Fibroblast of lung (primary cell): ENCODE measurements at places on chromosomes 2 and 18. TPM values are rescaled to one million over a fixed set of nuclear protein-coding genes. Genes with fewer than 3 reads are reported as not detected.

Gene FEV
- not detected in 2 replicates for total RNA-seq

Gene KLHL41
- total RNA-seq: 3.8 and 4.6 TPM in 2 replicates

Gene ANO7
- 0.26 and 0.50 TPM in 2 replicates for total RNA-seq

Gene CHRND
- total RNA-seq: not detected in 2 replicates

Gene KRTCAP3
- 0.33 TPM in 1 of 2 replicates, not detected in the other for total RNA-seq

Gene DSC3
- total RNA-seq: under 0.01 and 0.17 TPM in 2 replicates

Gene DNER
- total RNA-seq: 0.26 and 0.33 TPM in 2 replicates

Gene IL1RL1
- total RNA-seq: 0.50 and 4.6 TPM in 2 replicates

Gene GPR45
- total RNA-seq: not detected in 2 replicates

Gene LYG1
- total RNA-seq: 0.26 and 0.50 TPM in 2 replicates

Gene CDK15
- 1.3 and 5.1 TPM in 2 replicates for total RNA-seq

Gene PKDCC
- total RNA-seq: 63.9 and 70.1 TPM in 2 replicates

Gene BOLL
- total RNA-seq: not detected in 2 replicates

Gene SUMO1
- 97.3 and 107 TPM in 2 replicates for total RNA-seq

Gene TEKT4
- total RNA-seq: not detected in 2 replicates

Gene CLEC4F
- not detected in 2 replicates for total RNA-seq

Gene DLGAP1
- total RNA-seq: 0.17 and 0.51 TPM in 2 replicates

Gene CCDC68
- total RNA-seq: 5.1 and 8.3 TPM in 2 replicates

Gene GAD1
- 0.26 and 0.33 TPM in 2 replicates for total RNA-seq

Gene MAP4K4
- total RNA-seq: 164 and 210 TPM in 2 replicates

Gene PDIA6
- 275 and 420 TPM in 2 replicates for total RNA-seq

Gene CD8A
- not detected in 2 replicates for total RNA-seq

Gene NGEF
- under 0.01 TPM in 1 of 2 replicates, not detected in the other for total RNA-seq

Gene ELOA2
- total RNA-seq: not detected in 2 replicates

Gene GNLY
- total RNA-seq: under 0.01 TPM in 1 of 2 replicates, not detected in the other

Gene GIGYF2
- total RNA-seq: 46.2 and 64.7 TPM in 2 replicates

Gene PDE1A
- 6.7 and 7.1 TPM in 2 replicates for total RNA-seq

Gene ZNF638
- total RNA-seq: 125 and 190 TPM in 2 replicates

Gene STAT4
- 0.51 and 0.66 TPM in 2 replicates for total RNA-seq

Gene UGT1A3
- total RNA-seq: not detected in 2 replicates

Gene UPP2
- not detected in 2 replicates for total RNA-seq

Gene LOXHD1
- total RNA-seq: not detected in 2 replicates

Gene ZNF521
- 23.6 and 43.6 TPM in 2 replicates for total RNA-seq

Gene RAB27B
- total RNA-seq: 0.77 and 0.99 TPM in 2 replicates

Gene PTH2R
- total RNA-seq: under 0.01 TPM in 1 of 2 replicates, not detected in the other

Gene ABCG8
- not detected in 2 replicates for total RNA-seq

Gene CPO
- total RNA-seq: under 0.01 TPM in 1 of 2 replicates, not detected in the other

Gene REG1B
- not detected in 2 replicates for total RNA-seq

Gene MYO5B
- total RNA-seq: under 0.01 TPM in 2 replicates

Gene EHD3
- total RNA-seq: 12.3 and 30.6 TPM in 2 replicates

Gene PAIP2B
- total RNA-seq: 1.2 and 1.5 TPM in 2 replicates

Gene MROH2A
- not detected in 2 replicates for total RNA-seq

Gene PTPN2
- total RNA-seq: 23.6 and 24.1 TPM in 2 replicates

Gene ALPP
- total RNA-seq: not detected in 2 replicates

Gene GALR1
- total RNA-seq: not detected in 2 replicates

Gene COBLL1
- total RNA-seq: 5.1 and 10.1 TPM in 2 replicates

Gene CCDC195
- not detected in 2 replicates for total RNA-seq

Gene INHA
- 0.26 and 0.50 TPM in 2 replicates for total RNA-seq

Gene TMEM178A
- total RNA-seq: 0.26 and 1.5 TPM in 2 replicates

Gene NT5C1B
- total RNA-seq: not detected in 2 replicates

Gene SP5
- under 0.01 TPM in 1 of 2 replicates, not detected in the other for total RNA-seq

Gene C1GALT1C1L
- total RNA-seq: 0.33 and 0.51 TPM in 2 replicates

Gene TMEM37
- 0.99 and 2.6 TPM in 2 replicates for total RNA-seq
